ENCODE measurements at places on chromosomes 5 and 9.

DNA sequence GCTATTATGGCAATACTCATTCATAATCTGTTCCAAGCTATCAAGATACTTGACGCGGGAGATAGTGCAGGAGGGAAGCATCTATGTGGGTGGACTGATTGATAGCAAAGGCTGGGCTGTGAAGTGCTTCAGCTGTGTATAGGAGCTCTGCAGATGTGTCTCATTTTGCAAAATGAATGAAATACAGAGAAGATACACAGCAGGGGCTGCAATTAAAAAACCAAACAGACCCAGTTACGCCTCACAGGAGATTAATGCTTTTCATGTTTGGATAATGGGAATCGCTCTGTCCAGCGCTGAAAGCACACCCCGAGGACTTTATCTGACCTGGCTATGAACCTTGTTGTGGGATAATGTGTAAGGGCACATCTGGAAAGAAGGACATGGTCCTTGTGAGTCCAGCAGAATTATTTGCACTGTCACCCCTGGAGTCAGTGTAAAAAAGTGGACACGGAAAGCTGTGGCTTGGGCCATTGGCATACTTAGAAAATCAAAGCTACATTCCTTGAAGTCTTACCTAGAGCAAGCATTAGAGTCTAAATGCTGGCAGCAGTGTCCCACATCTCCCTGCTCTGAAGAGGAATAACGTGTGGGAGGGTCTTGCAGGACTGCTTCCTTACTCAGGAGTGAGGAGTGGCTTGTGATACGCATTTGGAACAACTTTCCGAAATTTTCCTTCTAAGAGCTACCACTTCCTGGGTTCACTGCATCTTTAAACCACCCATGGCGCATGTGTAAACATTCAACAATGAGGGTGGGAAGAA, 2.6 kb downstream of the SH3RF2 start:
- DNase-seq: no peak

DNA sequence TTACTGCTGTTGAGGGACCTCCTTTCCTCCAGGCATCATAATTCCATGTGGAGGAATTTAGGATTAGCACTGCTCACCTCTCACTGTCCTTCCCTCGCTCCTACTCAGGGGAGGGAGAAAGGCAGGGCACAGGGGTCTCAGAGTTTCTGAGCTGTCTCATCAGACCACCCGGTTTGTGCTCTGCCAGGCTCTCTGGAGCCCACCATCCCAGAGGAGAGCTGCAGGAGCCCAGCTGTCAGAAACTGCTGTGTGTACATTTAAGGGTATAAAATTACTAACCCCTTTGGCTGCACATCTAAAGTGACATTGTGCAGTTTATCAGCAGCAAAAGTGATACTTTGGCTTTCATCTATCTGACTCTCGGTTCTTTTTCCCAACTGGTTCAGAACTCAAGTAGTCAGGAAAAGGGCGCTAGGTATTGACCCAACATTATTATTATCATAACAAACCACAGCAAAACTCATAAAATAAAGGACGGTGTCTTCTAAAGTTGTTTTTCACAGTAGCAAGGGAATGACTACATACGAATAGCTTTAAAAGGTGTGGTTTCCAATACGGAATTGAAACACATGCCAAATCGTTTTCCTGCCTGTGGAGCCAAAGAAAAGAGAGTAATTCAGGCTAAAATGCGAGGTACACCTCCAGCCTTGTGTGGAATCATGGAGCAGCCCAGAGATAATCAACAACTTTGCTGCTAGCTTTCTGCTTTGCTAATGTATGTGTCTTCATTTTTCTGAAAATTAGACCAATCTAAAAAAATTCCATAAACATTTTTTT, 348.1 kb downstream of the TMEM167A start:
- no peak for DNase-seq

DNA sequence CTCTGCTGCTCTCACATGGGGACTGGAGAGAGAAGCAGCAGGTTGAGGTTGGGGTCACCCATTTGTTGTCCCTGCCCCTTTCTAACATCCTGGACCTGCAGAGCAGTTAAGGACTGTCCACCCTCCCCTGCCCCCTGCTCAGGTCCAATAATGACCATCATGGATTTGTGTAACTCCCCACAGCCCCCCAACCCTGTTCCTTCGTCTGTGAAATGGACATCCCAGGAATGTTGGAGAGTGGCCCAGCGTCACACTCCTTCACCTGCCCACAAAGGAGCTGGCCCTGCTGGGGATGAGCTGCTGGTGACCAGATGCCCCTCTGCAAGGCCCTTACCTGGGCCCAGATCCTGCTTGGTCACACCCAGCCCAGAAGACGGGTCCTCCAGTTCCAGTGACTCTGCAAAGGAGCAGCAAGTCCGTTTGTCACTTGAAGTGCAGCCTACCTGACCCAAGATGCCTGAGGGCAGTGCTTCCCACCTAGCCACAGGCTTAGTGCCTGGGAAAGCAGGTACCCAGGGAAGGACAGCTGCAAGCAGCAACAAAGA, 10.4 kb downstream of the CD74 start:
- no peak for DNase-seq

GRCh38 chr9:32863291-32863690, 80.0 kb downstream of the TMEM215 start:
- no peak for DNase-seq

DNA sequence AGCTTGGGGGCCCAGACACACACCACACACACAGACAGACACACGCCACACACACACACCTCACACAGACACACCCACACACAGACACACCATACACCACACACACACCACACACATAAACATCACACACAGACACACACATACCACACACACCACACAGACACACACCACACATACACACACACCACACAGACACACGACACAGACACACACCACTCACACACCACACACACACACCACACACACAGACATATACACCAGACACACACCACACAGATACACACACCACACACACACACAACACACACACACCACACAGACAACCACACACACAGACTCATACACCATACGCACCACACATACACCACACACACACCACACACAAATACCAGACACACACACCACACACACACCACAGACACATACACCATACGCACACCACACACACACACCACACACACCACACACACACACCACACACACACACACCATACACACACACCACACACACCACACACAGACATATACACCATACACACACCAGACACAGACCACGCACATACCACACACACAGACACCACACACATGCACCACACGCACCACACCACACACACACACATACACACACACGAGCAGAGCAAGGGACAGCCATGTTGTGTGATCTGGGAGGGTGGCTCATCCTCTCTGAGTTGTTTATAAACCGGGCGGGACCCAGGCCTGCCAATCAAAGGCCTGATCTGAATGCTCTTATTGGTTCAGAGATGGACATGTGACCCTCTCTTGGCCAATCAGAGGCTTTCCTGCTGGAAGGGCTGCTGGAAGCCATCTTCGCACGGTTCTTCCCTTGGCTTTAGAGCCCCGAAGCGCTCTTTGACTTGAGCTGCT, 148.3 kb downstream of the GAPVD1 start:
- DNase-seq: peak; percentile 73

DNA sequence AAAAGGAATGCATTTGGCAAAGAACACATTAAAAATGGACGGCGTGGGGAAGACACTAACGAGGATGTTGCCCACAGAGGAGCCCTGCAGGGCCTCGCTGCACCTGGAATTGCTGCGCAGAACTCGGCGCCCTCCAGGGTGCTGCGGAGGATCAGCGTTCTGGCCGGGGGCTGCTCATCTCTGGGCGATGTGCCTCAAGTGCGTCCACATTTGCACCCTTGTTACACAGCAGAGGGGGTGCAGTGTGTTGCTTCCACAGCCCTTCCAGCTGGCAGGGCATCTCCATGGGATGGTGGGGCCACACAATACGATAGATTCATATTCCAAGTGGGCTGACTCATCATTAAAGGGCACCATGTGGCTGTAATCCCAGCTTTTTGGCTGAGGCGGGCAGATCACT, 63.1 kb downstream of the AK8 start:
- DNase-seq: no peak

DNA sequence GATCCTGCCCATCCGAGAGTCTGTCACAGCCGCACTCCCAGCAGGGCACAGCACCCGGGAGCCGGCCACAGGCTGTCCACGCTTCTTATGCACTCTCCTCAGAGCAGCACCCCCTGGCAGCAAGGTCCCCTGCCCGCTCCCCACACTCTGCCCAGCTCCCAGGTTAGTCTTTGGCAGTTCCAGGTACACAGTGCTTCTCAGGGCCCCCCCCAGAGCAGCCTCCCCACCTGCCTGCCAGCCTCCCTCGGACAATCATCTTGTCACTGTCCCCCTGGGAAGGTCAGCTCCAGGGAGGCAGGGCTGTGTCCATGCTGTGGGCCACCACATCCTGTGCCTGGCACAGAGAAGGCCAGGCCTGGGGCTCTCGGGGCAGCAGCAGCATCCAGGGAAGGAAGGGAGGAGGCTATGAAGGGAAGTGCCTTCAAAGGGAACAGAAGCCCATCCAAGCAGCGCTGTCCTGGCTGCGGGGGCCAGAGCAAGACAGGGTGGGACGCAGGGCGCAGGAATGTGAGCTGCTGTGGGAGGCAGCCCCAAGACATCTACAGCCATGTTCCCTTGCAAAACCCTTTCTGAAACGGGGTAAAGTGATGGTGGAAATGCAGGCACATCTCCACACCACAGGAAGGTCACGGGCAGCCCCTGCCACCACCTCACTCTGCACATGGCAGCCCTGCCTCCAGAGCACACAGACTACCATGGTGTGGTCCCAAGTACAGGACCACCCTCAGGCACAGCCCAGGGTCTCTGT, 68.6 kb upstream of the ADAMTS2 start:
- peak; percentile 22 for DNase-seq

GRCh38 chr5:68225188-68225910, 9.8 kb downstream of the PIK3R1 start:
- DNase-seq: no peak

DNA sequence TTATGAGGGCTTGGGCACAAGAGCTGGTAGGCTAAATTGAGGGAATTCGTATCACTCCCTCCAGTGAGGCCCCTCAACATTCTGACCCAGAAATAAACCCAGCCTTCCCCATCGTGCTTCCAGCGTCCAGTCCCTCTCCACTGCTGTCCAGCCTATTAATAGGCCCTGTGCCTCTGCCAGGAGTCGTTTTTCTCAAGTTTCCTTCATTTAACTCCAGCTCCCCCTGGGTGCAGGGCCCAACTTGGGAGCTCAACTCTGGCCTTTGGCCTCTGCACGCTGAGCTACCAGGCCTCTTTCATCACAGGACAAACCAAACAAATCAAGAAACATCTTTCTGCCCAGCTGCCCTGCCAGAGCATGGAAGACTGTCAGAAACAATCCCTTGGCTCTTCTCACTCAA, 10.0 kb downstream of the HBEGF start:
- DNase-seq: no peak

DNA sequence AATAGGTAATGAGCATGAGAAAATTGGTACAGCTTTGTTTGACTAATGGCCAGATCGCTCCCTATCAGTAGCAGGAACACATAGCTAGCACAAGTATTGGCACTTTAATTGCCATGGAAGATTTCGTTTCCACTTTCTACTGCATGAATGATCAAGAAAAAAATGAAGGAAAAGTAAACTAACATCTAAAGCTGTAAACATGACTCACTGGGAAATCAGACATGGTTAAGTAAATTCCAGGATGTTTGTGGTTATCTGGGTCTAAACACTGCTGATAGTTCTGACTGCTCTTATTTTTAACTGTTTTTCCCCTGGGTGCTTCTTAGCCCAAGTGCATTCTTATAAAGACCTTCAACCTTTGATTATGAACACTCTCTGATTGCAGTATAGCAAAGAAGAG, 388.9 kb downstream of the NR2F1-AS1 start:
- DNase-seq: no peak

DNA sequence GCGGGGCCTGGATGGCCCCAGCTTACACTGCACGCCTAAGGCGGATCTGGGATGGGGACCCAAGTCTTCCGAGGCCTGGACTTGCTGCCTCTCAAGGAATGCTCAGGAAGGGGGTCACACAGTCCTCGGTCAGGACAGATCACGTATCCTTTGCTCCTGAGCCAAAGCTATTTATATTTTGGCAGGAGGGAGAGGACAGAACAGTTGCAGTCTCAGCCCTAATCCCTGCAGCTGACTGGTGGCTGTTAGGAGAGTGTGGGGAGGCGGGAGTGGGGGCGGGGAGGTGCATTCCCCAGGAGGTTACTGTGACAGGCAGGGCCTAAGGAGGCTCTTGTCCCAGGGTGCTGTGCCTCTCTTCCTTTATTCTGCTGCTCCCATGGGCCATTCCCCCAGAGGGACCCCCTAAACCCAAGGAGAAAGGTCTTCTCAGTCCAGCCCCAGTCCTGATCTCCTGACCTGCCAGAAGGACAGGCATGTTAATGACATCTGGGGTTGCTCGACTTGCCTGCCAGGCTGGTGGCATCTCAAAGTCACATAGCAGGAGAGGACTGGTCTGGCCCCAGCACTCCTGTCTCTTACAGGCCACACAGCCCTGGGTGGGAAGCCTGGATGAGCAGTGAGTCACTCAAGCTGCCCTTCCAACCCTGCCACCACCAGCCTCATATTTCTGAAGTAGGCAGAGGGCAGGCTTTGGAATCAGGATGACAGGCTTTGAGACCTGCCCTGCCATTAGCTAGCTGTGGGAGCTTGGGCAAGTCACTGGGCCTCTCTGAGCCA, 51.9 kb downstream of the COL27A1 start:
- DNase-seq: no peak

DNA sequence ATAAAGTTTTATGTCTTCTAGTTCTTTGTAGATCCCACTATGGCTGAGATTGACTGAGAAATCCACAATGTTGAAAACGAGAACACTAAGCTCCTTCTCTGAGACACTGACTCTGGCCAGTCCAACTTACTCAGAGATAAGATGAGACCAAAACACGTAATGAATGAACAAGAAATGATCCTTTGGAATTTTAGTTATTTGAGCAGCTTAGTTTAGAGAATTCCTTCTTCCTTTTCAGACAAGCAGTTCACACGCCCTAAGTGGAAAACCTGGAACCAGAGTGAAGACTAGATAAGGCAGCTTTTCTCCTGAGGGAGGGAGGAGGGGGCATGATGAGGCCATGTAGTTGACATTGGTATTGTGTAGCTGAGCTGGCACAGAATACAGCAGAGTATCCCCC, 139.6 kb downstream of the GABRB2 start:
- no peak for DNase-seq

All from activated CD8-positive, alpha-beta memory T cell treated with anti-CD3 and anti-CD28 coated beads, Interleukin-2, amount 10 ng/mL, durations not matched to agents 7 days and 5 days (primary cell).